NCI-H69 (cell line): ENCODE measurements at places on chromosomes 2 and 18.

DNA sequence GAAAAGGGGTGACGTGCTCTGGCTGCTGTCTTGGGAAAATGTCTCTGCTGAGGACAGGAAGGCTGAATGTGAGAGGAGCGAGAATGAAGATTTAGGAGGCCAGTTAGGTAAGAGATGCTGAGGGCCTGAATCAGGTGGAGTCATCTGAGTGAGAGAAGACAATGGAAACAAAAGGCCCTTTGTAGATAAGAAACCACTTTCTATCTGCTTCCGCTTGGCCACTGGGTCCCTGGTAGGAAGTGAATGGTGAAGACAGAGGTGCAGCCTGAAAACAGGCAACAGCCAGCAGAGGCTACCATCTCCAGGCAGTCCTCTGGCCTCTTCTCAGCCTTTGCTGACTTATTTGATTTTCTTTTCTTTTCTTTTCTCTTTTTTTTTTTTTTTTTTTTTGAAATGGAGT is 374.0 kb upstream of the SLC14A2 start:
- DNase-seq = no peak

- no peak for DNase-seq
These were observed 286.6 kb downstream of the ZEB2 start for GRCh38 chr2:144233317-144233716.

GRCh38 chr2:112691881-112692281 is 28.9 kb upstream of the NT5DC4 start:
- no peak for DNase-seq

DNA sequence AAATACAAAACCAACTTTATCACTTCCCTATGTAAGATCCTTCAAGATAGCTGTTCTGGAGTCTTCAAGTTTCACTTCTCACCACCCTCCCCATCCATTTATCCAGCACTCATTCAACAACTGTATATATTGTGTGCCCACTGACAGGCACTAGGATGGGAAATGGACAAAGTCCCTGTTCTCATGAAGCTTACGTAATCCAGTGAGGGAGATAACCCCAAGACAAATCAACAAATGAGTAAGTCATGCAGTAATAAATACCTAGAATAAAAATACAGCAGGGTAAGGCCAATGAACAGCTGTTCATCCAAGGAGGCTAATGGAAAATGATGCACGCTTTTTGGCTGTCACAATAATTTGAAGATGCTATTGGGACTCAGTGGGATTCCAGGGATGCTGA is 133.8 kb downstream of the MEMO1 start:
- no peak for DNase-seq

DNA sequence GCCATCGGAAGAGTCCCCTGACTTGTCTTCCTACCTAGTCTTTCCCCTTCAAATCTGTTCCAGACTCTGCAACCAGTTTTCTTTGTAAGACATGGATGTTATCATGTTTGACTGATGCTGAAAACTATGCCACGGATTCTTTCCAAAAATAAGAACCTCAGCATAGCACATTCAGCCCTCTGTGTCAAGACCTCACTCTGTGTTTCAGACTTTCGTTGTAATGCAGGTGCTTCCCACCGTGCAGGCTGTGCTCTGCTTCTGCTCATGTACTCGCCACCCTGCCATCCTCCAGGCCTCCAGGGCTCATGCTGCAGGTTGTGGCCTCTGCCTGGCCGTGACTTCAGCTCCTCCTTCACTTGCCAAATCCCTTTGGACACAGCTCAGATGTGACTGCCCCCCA is 347.0 kb upstream of the RAB12 start:
- no peak for DNase-seq

- no peak for DNase-seq
These were observed 92.5 kb upstream of the EML6 start for GRCh38 chr2:54630858-54631497.

DNA sequence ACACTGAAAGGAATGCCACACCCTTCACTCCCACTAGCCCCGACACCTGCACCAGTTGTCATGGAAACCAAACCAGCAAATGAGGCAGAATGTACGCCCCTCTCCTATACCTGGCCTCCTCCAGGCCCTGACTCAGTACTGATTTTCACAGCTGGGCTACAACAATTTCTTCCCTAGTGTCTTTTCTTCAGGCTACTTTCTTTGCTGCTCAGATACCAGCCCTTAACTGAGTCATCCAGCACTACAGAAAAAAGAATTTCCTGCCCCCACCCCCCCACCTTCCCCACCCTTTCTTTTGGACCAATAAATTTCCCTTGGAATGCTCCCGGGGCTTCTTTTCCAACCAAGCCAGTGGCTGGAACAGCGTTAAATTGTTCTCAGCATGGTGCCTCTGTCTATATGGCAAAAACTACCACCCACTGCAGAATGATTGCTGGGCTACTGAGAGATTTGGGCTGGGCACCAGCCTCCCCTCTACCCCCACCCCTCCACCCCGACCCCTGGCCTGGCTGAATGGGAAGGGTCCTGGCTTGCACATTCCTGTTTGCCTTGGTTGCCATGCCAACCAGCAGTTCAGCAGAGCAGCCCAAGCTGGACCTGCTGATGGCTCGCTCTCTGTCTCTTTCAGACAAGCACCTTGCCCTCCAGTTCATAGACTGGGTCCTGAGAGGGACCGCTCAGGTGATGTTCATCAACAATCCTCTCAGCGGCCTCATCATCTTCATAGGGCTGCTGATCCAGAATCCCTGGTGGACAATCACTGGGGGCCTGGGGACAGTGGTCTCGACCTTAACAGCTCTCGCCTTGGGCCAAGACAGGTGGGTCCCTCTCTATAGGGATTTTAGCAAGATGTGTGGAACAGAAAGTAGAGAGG is 11.3 kb downstream of the SLC14A2 start:
- DNase-seq = peak; percentile 91

- DNase-seq = no peak
These were observed 52.2 kb downstream of the CUL3 start for GRCh38 chr2:224532931-224533330.

- DNase-seq = no peak
These were observed 338.0 kb downstream of the TNS1 start for GRCh38 chr2:217664761-217665160.

DNA sequence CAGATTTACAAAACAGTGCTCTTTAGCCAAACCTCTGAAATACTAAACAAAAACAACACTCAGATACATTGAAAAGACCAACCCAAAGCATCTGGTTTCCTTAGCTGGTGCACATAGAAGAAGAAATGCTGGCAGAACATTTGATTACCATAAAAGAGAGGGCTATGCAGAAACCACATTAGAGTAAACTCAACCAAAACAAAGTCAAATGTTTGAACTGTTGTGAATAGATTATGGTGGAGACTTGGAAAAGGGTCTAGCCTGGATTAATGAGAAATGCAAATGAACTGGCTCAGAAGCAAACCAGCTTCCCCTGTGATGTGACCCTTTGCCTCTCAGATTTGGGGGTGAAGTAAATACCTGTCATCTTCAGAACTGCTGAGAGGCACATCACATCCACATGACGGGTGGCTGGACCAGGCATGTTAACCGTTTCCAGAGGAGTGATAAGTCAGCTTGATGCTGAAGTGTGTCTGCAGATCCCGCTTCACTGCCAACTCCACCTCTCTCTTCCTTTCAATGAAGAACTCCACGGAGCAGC is 153.0 kb downstream of the NRP2 start:
- DNase-seq = no peak

- no peak for DNase-seq
These were observed 48.9 kb upstream of the SH3RF3 start for GRCh38 chr2:109080109-109080508.

DNA sequence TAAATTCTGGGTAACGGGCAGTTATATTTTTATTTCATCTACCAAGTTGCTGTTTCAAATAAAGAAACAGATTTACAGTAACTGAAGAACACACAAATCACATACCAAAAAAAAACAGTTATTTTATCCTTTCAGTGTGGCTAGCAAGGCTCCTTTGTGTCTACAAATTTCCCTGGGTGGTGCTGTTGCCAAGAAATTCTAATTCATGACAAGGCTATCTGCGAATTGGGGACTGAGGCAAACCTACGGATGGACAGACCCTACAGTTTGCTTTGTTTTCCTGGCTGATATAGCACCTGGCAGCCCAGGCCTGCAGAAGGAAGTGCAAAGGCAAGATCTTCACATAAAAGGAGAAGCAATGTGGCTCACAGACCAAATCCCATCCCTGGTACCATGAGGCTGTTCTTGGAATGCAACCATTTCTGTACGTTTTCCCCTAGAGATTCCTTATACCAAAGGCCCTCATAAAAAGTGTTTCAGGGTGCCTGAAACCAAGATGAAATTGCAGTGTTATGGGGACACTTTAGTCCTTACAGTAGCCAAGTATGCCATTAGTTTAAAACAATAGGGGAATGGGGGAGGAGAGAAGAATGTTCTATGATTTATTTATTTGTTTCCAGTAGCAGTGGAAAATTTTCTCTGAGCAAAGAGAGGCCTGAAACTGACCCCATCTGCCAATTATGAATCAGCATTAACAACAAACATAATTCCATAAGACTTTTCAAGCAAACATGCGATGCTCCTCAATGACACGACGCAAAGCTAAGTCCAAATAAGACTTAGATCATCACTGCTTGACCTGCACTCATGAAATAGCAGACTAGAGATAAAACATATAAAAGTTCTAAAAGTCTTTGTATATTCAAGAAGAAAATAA is 4.3 kb downstream of the KLF7 start:
- DNase-seq = peak; percentile 78

GRCh38 chr2:239561446-239562001 is 160.7 kb upstream of the HDAC4 start:
- DNase-seq = no peak

DNA sequence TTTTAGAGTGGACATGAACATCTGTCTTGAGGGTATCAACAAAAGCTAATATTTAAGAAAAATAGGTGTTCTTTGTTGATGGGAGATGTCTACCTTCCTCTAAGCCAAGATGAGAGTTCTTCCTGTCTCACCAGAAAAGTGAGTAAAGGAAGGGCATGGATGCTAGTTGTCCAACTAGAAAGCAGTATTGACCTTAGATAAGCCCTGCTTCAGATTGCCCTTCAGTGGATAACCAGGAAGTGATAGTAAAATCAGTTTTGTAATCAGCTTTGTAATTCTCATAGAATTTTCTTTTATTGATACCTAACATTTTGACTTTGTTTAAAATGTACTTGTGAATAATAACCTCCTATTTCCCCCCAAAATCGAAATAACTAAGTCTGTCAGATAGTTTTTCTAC is 134.7 kb downstream of the ZNF407 start:
- no peak for DNase-seq

- no peak for DNase-seq
These were observed 167.8 kb upstream of the HAAO start for GRCh38 chr2:42960002-42960841.

DNA sequence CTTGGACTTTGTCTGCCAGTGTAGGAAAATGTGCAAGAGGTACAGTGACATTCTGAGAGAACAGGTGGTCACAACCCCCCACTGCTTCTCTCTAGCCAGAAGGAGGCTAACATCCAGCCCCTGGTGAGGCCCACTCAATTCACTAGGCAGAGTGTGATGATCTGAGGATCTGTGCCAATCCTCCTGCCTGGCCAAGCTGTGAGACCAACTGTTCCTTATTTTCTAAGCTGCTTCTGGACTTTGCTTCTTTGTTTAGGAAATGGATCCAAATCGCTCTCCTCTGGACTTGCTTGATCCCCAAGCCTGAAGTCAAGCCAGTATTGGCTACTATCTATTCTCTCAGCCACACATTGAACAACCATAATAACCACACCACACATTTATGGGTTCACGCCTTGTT is 202.8 kb downstream of the PIK3C3 start:
- DNase-seq = peak; percentile 94

GRCh38 chr2:183035954-183036669 is 2.1 kb downstream of the NCKAP1 start:
- peak; percentile 7 for DNase-seq

- DNase-seq = no peak
These were observed 61.7 kb downstream of the SMAD2 start for GRCh38 chr18:47868744-47869143.

- DNase-seq = peak; percentile 76
These were observed 7.9 kb downstream of the TMEM198 start for GRCh38 chr2:219551441-219552381.

- no peak for DNase-seq
These were observed 548.2 kb downstream of the CBLN2 start for GRCh38 chr18:71995904-71996465.

DNA sequence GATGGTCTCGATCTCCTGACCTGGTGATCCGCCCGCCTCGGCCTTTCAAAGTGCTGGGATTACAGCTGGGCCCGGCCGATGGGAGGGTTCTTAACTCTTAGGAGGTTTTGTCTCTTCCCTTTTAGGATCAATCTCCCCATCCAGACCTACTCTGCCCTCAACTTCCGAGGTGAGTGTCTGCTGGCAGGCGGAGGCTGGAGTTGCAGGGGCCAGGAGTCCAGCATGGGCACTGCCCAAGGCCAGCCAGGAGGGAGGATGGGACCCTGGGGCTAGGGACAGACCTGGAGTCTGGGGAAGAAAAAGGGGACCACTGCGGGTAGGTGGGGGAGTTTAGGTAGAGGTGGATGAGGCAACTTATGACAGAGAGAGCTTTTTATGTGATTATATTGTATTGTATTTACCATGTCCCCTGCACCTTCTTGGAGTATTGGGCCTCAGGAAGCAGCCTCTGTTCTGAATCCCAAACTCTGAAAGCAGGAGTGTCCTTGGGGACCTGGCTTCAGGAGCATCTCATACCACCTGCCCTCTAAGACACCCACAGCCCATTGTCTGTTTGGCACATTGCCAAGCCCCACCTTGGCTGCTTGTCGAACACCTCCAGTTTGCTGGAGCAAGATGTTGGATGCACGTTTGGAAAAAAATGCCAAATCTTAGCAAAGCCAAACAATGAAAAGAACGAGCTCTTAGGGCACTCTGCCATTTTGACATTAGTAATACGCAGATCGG is 5.6 kb downstream of the DES start:
- peak; percentile 5 for DNase-seq

DNA sequence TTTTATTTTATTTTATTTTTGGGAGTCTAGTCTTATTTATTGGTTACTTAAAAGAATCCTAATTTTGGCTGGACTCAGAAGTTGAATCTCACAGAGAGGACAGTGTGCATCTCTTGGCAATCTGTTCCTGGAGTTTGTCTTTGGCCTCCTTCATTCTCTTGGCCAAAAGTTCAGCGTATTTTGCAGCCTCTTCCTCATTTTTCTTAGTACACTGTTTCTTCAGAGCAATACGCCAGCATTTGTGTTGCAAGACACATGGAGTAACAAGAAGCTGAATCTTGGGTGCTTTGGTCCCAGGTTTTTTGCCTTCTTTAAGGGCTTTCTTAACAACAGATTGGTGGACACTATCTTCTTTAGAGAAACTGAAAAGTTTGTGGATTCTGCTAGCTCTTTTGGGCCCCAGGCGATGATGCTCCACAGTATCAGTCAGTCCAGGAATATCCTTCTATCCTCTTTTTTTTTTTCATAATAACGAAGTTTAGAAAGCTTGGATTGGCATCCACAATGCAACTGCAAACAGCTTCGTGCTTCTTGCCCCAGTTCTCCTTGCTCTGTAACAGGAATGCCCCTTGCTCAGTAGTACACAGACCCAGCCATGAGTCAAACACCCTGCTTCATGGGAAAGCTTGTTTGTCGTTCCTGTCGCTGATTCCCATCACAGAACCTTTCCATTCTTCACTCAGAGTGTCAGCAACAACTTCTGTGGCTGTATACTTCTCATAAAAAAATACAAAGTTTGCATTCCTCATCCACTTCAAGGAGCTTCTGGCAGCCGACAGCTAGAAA is 34.8 kb upstream of the RFX8 start:
- DNase-seq = no peak
